T-helper 2 cell treated with Interferon-gamma antibody and Interleukin-4, amounts not matched to agents 5 μg/mL and 100 μg/mL, for 36 hours (primary cell): ENCODE measurements at places on chromosomes 1 and 21.
A peak's percentile ranks its signal among the peaks of the same experiment; 100 is the strongest.

DNA sequence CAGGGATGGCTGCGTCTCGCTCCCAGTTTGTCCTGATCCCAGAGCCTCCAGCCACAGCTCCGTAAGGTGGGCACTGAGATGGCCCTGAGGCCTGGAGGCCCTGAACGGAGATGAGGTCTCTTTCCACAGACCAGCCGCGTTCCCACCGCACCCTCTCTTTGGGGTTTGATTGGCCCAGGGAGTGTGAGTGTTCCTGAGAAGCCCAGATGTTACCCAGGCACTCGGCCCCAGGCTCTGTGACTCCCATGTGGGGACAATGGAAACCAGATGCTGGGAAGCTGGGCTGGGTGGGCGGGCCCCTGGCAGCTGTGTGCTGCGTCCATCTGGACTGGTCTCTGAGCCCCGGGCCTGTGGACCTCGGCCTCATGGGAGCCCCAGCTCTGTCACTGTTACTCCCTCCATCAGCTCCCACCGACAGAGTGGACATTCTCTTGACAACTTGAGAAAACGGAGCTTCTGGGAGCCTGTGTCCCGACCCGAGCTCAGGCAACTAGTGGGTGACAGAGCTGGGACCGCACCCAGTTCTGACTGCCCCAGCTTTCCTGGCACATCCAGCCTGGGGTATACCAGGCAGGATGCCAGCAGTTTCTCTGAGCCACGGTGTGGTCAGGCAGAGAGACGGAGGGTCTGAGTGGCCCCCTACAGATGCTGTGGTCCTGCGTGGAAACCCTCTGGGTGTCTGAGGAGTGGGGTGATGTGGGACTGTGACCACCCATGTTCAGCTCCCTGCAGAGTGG is 9.8 kb upstream of the COL6A1 start:
- DNase-seq: no peak

DNA sequence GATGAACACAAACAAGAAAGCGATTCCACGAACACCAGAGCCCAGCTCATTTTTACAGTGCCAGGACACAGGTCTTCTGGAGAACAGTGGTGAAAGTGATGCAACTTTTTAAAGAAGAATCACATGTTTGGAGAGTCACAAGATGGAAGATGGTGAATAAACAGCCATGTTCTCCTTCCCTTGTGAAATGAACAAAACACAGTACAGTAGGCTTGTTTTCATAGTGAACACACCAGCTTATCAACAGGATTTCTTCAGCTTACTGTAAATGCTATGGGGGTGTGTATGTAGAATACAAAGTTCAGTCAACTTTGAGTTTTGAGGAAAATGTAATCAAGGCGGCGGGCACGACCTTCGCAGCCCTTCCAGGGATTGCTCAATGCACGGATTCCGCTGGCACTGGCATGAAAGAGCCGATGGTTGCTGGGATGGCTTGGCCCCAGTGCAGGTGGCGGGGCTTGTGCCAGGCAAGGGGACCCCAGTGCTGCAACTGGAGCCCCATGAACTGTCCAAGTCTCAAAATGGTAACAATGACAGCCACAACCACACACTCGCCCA is 9.7 kb downstream of the TMPRSS3 start:
- DNase-seq: no peak

- peak; percentile 51 for DNase-seq
Observed at GRCh38 chr1:41673378-41673777, 188.9 kb upstream of the EDN2 start.

- no peak for DNase-seq
Observed at GRCh38 chr1:149936992-149937705, 470 bp upstream of the MTMR11 start.
